ENCODE measurements at places on chromosomes 5 and 9.

GRCh38 chr9:135226369-135227050 is 139.0 kb downstream of the OLFM1 start:
- DNase-seq: no peak

DNA sequence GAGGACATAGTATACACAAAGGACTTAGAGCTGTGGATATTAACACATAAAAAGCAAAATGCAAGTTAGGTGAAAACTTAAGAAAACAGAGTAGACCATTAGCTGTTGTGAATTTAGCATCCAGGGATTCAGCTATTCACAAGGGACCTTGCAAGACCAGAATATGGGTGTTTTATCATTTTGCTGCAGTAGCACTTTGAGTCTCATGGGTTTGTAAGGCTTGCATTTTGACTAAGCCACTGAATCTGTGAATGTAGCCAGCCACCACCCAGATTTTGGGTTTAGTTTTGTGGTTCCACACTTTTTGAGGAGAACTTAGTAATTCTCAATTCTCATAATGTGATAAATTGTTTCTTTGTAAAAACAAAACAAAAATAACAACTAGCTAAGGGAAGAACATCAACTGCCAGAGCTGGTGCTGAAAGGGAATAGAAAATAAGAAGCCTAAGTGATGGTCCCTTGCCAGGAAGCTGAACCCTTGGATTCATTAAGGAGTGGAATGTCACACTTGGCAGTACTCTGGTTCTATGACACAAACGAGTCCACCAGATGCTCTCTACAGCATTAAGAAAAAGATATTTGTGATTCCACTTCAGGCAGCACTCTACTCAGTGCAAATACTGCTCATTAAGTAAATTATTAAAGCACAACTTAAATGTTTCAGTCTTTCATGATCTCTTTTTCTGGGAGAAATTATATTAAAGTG is 557.4 kb upstream of the ZNF462 start:
- DNase-seq: no peak

GRCh38 chr9:93676310-93677047 is 100.1 kb downstream of the PHF2 start:
- DNase-seq: no peak

GRCh38 chr5:79561525-79561893 is 47.6 kb upstream of the HOMER1 start:
- DNase-seq: peak; percentile 46

GRCh38 chr5:95846554-95847260 is 24.2 kb upstream of the GLRX start:
- DNase-seq: peak; percentile 75

GRCh38 chr5:130651440-130651839 is 513.6 kb downstream of the HINT1 start:
- DNase-seq: no peak

- DNase-seq: no peak
Observed at GRCh38 chr5:140051950-140052349, 8.9 kb upstream of the NRG2 start.

DNA sequence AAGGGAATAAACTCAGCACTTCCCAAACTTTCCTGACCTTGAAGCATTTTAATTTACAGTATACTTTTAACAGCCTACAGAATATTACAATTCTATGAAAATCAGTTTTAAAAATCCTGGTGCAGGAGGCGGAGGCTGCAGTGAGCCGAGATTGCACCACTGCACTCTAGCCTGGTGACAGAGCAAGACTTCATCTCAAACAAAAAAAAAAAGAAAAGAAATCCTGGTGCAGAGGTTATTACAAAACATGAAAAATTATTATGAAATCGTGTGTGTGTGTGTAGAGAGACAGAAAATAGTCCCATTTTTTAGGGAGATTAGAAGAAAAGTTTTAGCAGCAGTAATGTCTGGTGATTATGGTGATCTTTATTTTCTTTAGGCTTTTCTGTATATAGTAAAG is 26.9 kb downstream of the GOLPH3 start:
- DNase-seq: no peak

DNA sequence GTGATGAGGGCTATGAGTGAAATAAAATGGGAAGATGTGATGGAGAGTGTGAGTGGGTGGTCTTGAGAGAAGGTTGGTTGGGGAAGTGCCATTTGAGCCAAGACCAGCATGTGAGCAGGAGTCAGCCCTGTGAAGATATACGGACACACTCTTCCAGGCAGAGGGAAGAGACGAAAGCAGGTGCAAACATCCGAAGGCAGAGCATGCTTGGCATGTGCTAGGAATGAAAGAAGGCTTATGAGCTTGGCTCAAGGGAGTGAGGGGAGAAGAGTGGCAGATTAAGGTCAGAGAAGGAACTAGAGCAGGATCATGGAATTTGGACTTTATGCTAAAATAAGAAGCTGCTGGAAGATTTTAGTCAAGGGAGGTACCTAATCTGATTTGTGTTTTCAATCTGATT is 23.6 kb upstream of the CCDC112 start:
- no peak for DNase-seq

DNA sequence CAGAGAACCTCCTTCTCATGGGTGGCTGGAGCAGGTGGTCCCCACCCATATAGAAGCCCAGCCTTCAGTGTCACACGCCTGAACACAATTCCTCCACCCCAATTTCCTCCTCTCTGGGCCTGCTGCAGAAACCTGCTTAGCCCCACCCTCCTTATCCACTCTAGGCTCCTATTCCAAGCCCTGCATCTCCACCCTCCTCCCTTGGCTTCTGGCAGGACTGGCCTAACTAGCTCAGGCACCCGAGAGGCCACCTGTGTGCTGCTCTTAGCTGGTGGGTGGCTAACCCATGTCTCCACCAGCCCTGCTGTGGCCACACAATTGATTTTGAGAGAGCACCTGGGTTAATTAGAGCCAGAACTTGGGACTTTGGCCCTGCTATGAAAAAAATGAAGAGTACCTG is 77.3 kb upstream of the ATP10B start:
- no peak for DNase-seq

DNA sequence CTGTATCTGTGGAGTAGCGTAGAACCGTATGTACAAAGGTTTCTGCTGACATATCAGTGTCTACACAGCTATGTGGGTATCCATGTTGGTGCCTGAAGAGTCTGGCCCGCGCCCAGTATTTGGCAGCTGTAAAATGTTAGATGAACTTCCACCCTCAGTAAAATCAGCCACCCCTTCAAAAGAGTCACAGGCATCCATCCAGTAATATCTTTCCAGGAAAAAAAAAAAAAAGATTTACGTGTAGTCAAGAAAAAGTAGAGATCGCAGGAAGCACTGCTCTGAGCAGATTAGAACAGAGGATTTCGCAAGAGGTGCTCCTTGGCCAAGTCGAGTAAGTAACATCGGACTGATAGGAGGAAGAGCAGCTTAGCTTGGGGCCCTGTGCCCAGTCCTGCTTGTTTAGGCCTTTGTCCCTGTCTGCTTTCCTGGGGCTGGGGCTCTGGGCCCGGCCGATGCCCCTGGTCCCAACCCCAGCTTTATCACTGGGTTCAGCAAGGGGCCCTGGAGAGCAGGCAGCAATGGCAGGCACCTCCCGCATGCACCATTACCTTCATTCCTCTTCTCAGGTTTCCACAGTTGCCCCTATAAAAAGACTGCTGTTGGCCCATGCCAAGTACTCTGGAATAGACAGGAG is 21.2 kb downstream of the DAPK1 start:
- no peak for DNase-seq

- DNase-seq: no peak
Observed at GRCh38 chr5:21765406-21765805, 1087.7 kb downstream of the CDH12 start.

DNA sequence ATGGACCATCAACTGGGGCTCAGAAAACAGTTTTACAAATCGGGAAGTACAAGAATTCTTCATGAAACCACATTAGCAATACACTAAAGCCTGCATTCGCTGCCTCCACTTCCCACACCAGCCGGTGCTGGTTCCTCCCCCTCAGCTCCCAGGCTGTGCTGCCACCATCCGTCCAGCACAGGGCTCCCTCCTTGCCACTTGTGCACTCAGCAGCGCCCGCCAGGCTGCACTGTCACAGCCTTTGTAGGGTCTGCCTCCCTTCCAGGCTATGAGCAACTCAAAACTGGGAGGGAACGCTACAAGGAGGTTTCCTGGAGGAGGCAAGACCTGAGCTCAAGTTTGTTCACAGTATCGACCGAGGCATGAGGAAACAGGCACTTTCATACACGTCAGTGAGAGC is 7.7 kb downstream of the MAPK9 start:
- no peak for DNase-seq

- DNase-seq: no peak
Observed at GRCh38 chr9:133964463-133964862, 27.7 kb downstream of the VAV2 start.

GRCh38 chr5:45692481-45692880 is 3.7 kb downstream of the HCN1 start:
- DNase-seq: no peak

DNA sequence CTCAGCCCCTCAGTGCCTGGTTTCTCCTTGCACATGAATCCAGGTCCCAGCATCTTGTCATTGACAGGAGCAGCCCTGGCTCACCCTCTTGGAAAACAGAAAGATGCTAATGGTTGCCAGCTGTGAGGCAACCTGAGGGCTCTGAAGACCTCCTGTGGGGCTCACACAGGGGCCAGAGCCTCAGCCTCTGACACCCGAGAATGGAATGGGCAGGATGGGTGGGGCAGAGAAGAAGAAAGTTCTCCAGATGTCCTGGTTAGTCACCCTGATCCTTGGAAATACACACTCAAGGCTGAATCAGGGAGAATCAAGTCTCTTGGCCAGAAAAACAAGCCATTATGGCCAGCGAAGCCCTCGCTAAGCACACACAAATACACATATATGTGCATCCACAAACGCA is 32.3 kb upstream of the SPATA31E1 start:
- DNase-seq: no peak

DNA sequence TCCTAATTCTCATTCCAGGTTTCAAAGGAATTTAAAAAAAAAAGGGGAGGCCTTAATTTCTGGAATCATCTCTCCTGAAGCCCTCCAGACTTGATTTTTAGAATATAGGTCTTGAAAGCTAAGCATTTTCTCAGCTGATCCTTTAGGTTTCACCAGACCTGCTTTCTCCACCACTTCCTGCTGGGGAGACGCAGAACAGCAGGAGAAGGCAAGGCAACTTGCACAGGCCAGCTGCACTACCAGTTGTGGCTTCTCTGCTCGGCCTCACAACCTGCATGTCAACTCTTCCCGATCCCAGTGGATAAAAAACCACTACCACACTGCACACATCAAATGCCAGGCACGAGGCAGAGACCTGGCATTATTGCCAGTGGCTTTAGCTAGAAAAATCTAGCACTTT is 119.8 kb downstream of the SIL1 start:
- no peak for DNase-seq

GRCh38 chr5:170302653-170303501 is 5.3 kb upstream of the LCP2 start:
- peak; percentile 62 for DNase-seq

DNA sequence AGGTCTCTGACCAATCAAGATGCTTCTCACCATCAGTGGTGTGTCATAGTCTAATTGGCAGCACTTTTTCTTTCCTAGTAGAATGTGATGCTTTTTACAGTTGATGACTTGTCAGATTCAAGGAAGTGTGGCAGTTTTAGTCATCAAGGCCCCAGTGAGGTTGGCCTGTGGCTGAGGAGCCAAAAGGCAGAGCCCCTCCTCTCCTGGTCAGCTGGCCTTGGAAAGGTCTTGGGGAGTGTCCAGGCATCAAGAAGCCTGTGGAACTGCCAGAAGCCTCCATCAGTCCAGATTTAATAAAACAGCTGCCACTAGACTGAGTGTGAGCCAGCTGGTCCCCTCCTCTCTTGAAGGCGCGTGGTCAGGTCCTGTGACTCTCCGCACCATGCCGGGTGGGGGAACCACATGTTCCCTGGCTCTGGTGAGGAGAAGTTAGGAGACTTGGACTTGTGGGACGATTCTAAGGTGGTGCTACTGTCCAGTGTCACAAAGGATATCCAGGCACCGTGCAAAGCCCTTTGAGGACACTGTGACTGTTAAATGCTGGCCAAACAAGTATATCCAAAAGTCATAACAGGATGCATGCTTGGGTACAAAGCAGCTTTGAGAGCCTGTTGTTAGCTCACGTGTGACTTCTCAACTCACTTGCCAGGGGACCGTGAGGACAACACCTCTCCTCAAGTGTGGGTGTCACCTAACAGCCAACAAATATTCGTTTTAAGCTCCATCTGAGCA is 6.1 kb upstream of the ANGPTL2 start:
- DNase-seq: no peak

DNA sequence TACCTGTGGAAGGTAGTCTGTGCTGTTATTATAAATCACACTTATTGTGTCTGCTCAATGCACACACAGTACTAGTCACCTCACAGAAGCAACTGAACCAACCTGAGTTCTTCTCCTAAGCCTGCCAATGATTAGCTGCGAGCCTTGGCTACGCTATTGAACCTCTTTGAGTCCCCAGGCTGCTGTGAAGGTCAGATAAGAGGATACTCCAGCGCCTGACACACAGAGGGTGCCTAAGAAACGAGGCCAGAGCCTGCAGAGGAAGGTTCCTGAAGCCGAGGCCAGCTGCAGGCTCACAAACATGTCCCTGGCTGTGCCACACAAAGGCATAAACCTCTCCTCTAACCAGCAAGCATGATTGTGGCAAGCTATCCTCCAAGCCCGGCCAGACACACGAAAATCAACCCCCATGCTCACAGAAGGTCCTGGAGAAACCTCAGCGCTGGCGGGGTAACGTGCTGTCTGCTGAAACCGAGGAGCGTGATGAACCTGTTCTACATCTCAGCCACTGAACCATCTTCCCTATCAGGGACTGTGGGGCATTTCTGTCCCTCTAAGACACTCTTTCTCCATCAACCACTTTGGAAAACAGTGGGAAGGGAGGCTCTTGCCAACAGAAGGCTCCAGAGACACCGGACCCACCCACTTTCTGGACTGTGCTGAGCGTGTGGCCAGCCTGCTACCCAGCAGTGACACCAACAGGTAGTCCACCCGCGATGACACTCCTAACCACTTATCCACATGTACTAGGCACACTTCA is 53.2 kb upstream of the SLC25A51 start:
- DNase-seq: no peak

- DNase-seq: no peak
Observed at GRCh38 chr9:13719446-13719845, 440.0 kb upstream of the MPDZ start.

- no peak for DNase-seq
Observed at GRCh38 chr5:124736082-124736804, 10.2 kb downstream of the ZNF608 start.

DNA sequence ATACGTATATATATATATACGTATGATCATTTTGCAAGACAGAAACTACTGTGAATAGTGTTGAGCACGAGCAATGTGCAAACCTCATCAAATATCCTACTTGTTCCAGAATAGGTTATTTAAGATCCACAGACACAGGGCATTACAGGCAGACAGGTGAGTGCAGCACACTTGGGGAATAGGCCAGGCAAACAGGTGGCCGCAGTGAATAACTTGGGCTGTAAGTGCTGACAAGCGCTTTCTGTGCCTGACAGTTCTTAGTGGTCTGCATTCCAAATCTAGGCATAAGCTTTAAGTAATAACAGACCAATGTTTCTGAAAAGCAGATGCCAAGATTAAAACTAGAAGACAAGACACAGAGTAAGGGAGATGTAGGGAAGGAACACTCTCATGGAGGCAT is 77.9 kb downstream of the LHFPL2 start:
- no peak for DNase-seq

- DNase-seq: no peak
Observed at GRCh38 chr9:20865347-20865746, 166.1 kb downstream of the HACD4 start.

- DNase-seq: no peak
Observed at GRCh38 chr9:2727966-2728613, 10.8 kb downstream of the KCNV2 start.
